Upper lobe of left lung (tissue), 6 donors: ENCODE measurements at places on chromosomes 1 and 21. TPM values are rescaled to one million over a fixed set of nuclear protein-coding genes. Genes with fewer than 3 reads are reported as not detected.

DNA sequence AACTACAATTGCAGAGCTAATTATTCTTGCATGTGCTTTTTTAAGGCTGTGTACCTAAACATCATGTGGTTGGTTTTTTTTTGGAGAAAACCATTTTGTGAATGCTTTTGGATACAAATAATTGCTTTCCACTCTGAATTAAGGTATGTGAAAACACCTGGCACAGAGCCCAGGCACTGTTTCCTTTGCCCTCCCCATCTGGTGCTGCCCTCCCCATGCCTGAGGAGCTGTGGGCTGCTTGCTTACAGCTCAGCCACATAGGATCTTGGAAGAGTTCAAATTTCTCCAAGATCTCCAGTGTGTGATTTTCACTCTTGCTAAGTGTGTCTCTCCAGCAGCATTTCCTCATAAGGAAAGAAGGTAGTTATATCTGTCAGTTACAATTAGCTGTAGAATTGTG lies 27.8 kb downstream of the DNM3 start:
- no peak for DNase-seq

- DNase-seq, result no peak
These were observed 11.1 kb upstream of the KCNE1 start for GRCh38 chr21:34523019-34523555.

- no peak for DNase-seq
These were observed 24.8 kb downstream of the GABPA start for GRCh38 chr21:25759573-25759972.

DNA sequence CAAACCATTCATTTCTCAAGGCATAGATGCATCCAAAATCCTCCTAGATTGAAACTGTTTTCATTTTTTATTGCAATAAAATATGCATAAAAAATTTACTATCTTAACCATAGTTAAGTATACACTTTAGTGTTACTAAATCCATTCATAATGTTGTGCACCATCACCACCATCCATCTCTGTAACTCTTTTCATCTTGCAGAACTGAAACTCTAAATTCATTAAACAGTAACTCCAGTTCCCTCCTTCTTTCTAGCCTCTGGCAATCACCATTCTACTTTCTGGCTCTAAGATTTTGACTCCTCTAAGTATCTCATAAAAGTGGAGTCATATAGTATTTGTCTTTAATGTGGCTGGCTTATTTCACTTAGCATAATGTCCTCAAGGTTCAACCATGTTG lies 236.8 kb downstream of the SMYD3 start:
- DNase-seq, result no peak

DNA sequence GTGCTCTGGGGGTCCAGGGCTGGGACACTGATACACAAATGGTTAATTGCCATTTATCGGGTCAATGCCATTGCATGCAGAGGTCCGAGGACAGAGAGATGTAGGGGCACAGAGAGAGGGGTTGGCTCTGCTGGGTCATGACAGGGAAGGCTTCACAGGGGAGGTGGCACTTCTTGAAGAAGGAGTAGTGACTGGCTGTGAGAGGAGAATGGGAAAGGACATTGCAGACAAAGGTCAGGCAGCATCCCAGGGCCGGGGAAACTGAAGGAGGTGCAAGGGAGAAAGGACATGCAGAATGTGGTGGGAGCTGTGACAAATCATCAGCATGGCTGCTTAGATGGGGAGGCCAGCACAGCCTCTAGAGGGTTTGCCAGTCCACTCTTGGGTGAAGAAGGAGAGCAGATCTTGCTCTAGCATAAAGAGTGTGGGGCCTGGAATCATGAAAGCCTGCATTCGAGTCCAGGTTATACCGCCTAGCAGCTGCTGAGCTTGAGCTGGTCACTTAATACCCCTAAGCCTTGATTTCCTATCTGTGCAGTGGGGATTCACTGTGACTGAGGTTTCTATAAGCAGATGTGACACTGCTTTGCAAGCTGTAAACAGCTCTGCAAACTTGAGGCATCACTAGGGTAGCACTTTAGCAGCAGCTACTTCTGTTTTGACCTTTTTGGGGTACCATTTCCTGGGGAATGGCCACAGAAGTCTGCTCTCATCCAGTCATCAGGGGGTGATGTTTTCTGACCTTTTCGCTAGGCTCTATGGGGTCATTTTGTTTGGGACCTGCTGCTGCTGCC lies 59.2 kb upstream of the EPS8L3 start:
- DNase-seq, result no peak

GRCh38 chr1:243765676-243766075 lies 84.4 kb downstream of the AKT3 start:
- no peak for DNase-seq

- DNase-seq, result no peak
These were observed 66.9 kb upstream of the TNR start for GRCh38 chr1:175810305-175810704.

DNA sequence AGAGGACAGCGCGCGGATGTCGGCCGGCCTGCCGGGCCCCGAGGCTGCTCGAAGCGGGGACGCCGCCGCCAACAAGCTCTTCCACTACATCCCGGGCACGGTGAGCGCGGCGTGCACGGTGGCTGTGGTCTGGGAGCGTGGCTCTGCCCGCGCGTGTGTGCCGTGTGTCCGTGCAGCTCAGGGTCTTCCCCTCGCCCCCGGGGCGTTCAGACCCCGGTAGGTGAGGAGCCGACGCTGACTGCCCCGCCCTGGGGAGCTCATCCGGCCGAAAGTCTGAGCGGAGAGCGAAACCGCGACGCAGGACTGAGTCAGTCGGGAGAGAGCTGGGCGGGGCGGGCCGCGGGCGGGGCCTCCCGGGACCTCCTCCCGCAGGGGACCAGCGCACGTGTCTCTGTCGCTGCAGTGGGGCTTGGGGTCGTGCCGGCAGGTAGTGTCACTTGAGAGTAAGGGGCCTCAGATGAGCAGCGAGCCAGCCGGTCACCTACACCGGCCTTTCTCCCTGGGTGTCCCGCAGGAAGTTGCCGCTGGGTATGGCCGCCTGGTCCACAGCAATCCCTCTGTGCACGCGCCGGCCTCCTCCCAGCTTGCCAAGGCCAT lies 520 bp downstream of the PLEKHN1 start:
- peak; percentile 95 for DNase-seq

DNA sequence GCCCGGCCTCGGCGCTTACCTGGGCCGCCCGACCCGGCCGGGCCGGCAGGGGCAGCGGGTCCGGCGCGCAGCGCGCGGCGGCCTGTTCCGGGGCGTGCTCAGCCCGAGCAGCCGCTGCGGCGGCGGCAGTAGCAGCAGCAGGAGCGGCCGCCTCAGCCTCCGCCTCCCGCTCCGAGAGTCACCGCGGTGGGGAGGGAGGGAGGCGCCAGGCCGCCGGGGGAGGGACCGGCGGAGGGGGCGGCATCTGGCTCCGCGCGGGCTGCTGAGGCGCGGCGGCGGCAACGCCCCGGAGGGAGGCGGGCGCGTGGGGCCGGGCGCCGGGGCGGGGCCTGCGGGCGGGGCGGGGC lies at the start of gene CTNNBIP1:
Gene CTNNBIP1 (minus strand): TSS at position 194 of the 347 bp plus-strand sequence. CDS start 38,205 bp downstream, outside the sequence.
- no peak for DNase-seq

- DNase-seq, result peak; percentile 64
These were observed 28.2 kb downstream of the VAV3 start for GRCh38 chr1:107936498-107937481.

DNA sequence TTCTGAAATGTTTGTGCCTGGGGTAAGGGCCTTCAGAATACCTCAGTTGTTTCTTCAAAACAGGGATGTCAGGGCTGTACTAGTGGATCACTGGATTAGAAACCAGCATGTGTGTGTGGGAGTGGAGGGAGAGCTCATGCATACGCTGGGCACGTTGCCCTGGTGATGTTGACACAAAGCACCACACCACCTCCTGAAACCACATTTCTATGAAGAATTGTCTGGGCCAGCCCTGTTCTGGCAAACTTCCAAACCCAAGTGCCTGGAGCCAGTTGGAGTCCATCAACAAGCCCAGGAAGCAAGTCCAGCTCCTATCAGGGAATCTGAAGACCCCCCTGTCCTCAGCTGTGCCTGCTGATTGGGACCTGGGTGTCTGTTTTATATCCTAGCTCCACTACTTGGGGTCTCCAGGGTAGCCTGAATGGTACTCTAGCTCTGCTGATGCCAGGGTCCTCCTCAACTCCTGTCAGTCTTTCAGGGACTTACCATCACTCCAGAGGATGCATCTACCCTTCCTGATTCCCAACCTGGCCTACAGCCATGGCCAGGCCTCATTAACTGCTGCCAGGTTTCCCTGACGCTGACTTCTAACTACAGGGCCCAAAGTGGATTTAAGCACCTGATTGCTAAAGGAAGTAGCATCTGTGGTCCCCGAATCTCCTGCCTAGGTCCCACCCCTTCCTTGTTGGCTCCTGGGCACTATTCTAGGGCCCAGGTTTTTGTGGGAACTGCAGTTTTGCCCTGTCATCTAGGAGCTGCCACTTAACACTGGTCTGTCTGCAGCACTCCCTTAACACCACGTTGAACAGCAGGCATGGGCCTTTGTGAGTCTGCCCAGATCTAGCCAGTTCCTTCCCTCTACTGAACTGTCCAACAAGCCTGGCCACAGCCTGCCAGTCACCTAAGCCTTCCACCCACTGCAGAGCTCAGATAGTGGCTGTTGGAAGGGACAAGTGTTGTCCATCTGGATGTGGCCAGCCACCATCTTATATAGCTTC lies 45.5 kb downstream of the LPAR3 start:
- DNase-seq, result peak; percentile 87

DNA sequence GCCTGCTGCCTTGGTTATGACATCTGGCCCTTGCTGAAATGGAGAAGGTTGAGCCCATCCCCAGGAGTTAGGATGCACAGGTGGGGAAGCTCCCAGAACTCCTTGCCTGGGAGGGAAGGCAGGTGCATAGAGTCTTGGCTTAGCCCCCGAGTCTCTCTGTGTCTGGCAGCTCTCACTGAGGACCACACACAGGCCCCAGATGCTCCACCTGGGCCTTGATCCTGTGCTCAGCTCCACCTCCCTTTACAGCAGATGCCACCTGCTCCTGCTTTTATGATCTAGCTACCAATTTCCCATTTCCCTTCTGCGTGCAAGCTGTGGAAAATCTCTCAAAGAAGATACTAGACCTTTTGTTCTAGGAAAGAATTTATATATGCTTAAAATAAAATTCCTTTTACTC lies 28.8 kb upstream of the KCNJ6 start:
- DNase-seq, result no peak

- no peak for DNase-seq
These were observed 115.8 kb downstream of the TBX19 start for GRCh38 chr1:168396508-168396907.

DNA sequence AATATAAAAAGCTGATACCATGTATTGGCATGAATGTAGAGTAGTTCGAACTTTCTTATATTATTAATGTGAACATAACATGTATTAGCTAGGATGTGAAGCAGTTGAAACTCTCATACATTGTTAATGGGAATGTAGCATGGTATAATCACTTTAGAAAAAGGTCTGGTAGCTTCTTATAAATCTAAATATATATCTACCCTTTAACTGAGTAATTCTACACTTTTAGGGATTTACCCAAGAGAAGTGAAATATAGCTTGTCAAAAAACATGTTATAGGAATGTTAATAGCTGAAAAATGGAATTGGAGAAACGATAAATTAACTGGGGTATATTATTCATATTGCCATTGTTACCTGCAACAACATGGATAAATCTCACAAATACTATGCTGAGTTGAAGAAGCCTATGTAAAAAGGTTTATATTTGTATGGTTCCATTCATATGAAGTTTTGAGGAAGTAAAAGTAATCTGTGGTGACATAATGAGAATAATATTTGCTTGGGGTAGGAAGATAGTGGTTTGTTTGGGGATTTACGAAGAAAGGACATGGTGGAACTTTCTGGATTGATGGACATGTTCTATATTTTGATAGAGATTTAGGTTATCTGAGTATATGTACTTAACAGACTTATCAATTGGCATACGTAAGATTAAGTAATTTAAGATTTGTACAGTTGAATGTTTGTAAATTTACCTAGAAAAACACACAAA lies 76.6 kb downstream of the MAST2 start:
- no peak for DNase-seq

GRCh38 chr1:220748089-220748934 lies at the start of gene MTARC2:
TSS of gene MTARC2 (plus strand) at chr1:220748322. CDS start at chr1:220748532, 210 bp downstream.
- DNase-seq, result peak; percentile 91

DNA sequence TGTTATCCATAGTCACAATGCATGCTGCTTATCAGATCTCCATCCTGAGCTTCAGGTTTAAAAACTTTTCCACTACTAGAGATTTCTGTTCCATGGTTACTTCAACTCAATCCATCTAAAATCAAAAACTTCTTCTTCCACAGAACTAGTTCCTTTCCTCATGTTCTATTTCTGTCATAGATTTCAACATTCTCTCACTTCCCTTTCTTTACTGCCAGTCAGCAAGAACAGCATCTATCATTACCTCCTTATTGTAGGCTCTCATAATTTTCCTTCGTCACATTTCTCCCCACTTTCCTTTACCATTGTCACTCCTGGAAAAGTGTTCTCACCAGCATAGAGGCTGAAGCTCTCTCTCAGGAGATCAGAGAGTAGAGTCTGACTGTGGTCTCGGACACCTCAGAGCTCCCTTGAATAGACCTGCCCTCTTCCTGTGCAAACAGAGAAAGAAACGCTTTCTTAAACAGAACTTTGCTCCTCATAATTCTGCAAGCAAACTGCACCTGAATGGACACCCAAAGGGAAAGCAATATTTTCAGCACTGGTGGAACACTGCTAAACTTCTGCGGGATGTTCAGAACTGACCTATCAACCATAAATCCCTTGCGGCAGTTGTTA lies 48.7 kb upstream of the KIRREL1 start:
- DNase-seq, result no peak

GRCh38 chr1:234665975-234666605 lies 56.1 kb upstream of the IRF2BP2 start:
- DNase-seq, result no peak

- DNase-seq, result no peak
These were observed 15.9 kb downstream of the RWDD3 start for GRCh38 chr1:95249916-95250315.

GRCh38 chr1:230165536-230165935 lies 98.5 kb downstream of the GALNT2 start:
- no peak for DNase-seq

The KIF26B gene
- 1.8 TPM for total RNA-seq

The B3GALT5 gene
- not detected for total RNA-seq

The MRPL24 gene
- 19.6 TPM for total RNA-seq

The ISG20L2 gene
- 23.7 TPM for total RNA-seq

The PEX14 gene
- total RNA-seq, result 31.5 TPM

The SLC45A3 gene
- total RNA-seq, result 6.4 TPM
